Skin of body (tissue), 3 donors: ENCODE measurements at places on chromosomes 5 and 9.

DNA sequence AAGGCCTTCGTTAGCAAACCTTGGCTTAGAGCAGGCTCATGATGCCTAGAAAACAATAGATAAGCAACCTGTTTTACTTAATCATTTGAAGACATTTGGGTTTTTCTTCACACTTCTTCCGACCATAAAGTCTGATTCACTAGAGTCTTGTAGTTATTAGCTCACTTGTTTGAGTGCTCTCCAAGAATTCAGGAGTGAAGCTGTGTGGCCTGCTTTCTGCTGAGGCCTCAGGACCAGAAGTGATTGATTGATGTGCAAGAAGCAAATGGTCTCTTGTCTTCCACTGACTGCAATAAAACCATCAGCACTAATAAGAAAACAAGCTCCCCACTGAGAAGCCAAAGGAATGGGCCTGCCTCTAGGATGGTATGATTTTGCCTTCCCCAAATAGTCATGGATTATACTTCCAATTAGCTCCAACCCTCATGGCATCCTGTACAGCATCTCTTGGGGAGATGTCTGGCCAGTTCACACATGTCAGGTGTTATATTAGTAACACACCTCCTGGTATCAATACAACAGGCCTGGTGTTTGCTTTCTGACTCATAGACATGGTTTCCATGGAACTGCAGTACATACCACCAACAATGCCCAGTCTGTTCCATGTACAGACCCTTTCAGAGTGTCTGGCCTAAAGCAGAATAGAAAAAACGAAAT, 317.6 kb downstream of the CWC27 start:
- no peak for DNase-seq

GRCh38 chr9:18398038-18398437, 75.9 kb upstream of the ADAMTSL1 start:
- DNase-seq, result no peak

- no peak for DNase-seq
Observed at GRCh38 chr9:16571127-16571802, 299.2 kb downstream of the BNC2 start.

DNA sequence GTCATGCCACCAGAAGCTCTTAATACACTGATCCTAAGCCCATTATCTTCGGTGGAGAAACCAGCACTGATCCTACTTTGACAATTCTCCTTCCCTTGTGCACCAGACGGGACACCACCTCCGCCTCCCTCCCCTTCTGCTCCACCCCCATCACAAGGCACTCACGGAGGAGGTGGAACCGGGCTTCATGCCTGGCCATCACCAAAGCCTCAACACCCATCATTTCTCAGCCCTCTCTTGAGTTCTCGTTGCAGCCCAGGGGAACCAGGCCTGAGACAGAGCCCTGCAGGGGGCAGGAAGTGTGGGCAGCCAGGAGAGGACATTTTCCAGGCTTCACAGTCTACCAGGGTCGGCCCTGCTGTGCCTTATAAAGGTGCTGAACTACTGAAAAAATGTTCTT, 160.5 kb downstream of the GOLPH3 start:
- DNase-seq, result no peak

DNA sequence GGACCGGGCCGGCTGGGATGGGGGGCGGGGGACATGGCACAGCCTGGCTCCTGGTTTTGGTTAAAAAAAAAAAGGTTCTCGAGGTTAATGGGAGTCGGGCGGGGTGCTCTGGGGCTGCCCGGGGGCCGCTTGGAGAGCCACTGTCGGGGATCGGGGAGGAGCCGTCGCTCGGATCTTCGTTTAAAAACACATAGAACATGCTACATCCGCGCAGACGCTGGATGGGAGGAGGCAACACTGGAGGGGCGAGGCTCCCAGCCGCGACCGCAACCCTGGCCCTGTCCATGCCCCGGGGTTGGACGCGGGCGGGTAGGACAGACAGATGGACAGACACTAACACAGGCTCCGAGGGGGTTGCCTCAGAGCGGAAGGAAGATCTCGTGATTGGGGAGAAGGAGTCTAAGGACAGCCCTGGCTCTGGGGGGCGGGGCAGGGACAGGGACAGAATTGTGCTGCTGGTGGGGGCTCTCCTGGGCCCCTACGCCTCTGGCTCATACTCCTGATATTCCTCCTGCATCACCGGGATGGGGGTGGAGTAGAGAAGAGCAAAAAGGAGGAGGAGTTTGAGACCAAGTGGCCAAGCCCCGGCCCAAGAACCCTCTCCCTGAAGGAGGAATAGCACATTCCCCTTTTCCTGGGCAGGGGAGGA, 9.9 kb downstream of the SNCB start:
- DNase-seq, result no peak

DNA sequence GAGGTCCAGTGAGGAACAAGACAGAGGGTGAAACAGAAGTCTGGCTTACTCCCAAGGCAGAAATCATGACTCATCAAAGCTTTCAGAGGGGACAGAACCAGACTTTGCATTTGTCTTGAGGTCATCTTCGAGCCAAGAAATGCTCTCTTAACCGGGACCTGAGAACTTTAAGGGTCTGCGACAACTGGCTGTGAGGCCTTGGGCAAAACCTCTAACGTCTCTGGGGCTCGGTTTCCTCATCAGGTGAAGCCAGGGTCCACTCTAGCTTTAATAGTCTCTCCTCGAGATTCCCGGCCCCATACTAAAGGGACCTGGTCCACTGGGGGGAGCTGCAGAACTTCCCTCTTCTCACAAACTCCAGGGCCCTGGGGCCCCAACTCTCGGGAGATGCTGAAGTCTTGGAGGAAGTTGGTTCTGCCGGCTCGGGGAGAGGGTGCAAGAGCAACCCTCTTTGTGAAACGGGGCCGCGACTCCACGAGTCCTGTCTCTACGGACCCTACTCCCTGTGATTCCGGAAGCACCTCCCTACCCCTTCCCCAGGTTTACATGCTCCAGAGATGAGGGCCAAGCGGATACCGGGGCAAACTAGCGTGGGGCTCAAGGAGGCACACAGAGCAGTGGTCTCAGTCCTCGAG, 2.6 kb downstream of the GLIS3 start:
- DNase-seq, result peak; percentile 40

DNA sequence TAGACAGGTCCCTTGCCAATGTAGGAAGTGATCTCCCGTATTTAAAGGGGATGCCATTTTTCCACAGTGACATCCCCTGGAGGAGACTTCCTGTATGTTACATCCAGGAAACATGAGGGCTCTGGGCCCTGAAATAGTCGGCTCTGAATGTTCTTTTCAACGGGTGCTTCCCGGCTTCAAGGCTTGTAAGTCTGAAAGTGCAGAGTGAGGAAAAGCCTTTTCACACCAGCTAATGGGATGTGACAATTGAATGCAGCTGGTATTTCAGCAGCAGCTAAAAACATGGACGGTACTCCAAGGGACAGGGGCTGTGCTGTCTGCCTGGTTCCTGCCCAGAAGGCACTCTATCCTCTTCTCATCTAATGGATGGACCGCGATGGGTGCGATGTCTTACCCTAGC, 1.4 kb downstream of the IL9 start:
- DNase-seq, result peak; percentile 20

- DNase-seq, result no peak
Observed at GRCh38 chr5:118723021-118723338, 265.4 kb downstream of the DTWD2 start.

DNA sequence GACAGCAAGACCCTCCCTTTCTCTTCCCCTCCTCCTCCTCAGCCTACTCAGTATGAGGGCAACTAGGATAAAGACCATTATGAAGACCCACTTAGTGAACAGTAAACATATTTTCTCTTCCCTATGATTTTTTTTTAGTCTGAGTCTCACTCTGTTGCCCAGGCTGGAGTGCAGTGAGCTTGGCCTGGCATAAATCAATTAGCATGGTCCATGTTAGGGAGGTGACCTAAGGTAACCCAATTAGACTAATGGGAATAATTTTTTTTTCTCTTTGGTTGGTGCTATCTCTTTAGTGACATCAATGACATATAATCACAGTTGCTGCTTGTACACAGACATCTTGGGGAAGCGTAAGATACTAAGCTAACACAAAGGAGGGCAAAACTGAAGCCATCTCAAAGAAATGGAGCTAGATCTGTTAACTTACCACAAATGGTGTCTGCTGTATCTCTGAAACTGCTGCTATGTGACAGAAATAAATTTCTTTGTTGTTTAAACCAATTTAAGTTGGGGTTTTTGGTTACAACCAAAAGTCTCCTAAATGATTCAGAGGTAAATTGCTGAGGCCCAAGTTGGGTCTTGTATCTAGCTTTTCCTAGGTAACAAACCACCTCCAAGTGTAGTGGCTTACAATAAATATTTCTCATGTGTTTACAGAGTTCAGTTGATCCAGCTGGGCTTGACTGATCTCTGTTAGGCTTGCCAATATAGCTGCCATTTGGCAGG, 13.3 kb downstream of the PKD2L2 start:
- DNase-seq, result no peak

- no peak for DNase-seq
Observed at GRCh38 chr9:37148181-37148580, 27.8 kb downstream of the ZCCHC7 start.
